A172 (cell line): ENCODE measurements at places on chromosomes 3 and 15. TPM values are rescaled to one million over a fixed set of nuclear protein-coding genes. Genes with fewer than 3 reads are reported as not detected.
A peak's percentile ranks its signal among the peaks of the same experiment; 100 is the strongest.

- DNase-seq, result peak; percentile 85
These were observed 637.2 kb downstream of the NTRK3 start for GRCh38 chr15:87619161-87619960.

DNA sequence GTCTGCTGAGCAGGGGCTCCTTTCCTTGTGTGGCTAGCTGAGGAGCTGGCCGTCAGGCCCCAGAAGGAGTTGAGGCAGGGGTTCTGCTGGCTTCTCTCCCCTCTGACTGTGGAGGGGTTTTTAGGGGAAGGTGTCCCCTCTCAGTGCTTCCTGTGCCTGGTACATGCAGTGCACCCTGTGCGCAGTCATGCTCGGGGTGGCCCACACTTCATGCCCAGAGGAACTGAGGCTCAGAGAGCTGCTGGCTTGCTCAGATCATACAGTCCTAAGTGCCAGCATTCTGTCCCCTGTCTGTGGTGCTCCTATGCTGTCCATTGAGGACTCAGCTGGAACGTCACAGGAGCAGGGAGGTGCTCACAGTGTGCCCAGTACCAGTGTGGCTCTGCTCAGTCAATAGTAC lies 67.9 kb upstream of the PLXNA1 start:
- no peak for DNase-seq

DNA sequence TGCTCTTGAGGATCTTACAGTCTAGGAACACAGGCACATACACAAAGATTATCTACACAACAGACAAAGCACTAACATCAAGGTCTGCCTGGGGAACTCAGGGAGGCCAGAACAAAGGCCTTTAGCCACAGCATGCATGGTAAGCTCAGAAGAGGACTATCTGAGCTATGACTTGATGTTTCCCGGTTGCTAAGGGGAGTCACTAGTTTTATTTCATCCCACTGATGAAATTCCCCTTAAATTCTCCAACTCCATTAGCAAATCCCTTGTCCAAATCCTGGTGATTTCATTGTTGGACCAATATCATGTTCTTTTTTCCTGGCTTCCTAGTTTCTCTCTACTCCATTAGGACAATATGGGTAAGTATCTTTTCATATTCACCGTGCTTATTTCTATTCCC lies 23.3 kb downstream of the FBN1 start:
- no peak for DNase-seq

- no peak for DNase-seq
These were observed 83.3 kb downstream of the IGF2BP2 start for GRCh38 chr3:185741586-185741985.

DNA sequence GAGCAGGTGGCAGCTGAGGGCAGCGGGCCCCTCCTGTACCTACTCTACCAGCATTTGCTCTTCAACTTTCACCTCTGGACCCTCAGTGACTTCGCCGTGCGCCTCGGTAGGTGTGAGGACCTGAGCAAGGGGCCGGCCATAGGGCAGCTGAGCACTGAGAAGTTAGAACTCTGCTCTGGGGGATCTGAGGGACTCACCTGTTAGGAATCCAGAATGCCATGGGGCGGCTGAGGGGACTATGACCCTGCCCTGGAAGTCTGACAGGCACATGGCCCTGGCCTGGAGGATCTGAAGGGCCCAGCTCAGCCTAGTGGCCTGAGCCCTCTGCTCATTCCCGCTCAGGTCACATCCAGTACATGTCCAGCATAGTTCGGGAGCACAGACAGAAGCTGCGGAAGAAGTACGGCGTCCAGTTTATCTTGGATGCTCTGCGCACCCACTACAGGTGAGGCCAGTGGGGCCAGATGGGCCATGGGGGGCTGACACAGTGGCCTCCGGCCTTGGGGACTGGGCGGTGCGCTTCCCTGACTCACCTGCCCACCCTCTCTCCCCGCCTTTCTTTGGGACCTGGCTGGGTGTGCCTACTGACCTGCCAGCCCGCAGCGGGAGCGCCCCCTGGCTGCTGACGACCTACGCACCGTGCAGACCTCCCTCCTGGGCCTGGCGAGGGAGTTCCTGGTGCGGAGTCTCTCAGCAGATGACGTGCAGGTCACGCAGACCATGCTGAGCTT lies 18.8 kb downstream of the NBEAL2 start:
- no peak for DNase-seq

GRCh38 chr3:155742349-155742965 lies 2.4 kb downstream of the PLCH1 start:
- DNase-seq, result no peak

DNA sequence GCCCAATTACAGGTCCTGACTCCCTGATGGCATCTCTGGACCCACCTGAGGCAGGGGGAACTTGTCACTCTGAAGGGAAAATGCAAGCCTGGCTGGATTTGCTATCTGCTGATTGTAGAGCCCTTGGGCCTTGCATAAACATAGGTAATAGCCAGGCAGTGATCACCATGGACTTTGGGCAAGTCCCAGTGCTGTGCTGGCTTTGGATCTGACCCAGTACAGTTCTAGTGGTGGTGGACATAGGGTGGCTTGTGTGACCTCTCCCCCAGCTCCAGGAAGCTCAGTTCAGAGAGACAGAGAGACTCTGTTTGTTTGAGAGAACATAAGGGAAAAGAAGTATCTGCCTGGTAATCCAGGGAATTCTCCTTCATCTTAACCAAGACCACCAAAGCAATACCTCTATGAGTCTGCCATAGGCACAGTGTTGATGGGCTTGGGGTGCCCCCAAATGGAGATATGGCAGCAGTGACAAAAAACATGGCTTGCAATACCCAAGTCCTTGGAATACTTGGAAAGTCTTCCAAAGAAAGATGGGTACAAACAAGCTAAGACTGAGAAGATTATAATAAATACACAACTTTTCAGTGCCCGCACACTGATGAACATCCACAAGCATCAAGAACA lies 348.5 kb downstream of the PYDC2 start:
- DNase-seq, result peak; percentile 5

GRCh38 chr3:88984256-88984655 lies 123.2 kb upstream of the EPHA3 start:
- DNase-seq, result no peak

GRCh38 chr15:66566963-66567531 lies 1.2 kb upstream of the LCTL start:
- DNase-seq, result peak; percentile 54

DNA sequence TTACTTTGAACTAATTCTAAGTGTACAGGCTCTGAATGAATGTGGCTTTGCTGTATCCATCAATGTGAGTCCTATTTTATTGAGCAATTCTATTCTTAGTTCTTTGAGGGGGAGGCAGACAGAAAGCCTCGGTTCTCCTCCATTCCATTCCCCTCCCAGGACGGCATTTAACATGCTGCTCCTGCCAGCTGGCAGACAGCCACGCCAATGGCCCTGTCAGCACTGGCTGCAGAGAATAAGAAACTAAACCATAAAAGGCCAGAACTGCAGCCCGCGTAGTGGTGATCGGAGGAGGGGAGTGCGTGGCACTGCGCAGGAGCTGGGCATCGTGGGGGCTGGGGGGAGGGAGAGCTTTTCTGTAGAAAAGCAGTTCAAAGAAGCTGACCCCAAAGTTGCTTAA lies 76.0 kb upstream of the HACD2 start:
- DNase-seq, result peak; percentile 65

DNA sequence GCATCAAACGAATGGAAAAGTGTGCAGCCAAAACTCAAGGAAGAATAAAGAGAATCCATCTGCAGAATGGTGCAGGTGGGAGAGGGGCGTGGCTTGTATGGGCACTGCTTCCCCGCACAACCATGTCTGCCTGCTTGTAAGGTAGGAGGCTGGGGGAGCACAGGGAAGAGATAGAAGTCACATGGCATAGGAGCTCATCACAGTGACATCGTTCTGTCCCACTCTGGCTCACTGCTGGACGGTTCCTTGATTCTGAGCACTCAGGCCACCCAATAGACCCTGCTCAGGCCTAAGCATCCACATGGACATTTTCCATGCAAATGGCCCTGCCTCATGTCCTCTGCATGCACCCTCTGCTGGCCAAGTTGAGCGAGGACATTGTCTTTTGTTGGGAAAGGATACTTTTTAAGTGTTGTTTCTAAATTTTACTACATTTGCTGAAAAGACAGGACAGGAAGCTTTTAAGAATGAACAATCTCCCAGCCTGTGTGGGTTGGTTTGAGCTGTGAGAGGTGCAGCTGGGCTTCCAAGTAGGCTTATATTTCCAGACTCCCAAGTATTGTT lies 3.1 kb downstream of the MYLK start:
- peak; percentile 49 for DNase-seq

DNA sequence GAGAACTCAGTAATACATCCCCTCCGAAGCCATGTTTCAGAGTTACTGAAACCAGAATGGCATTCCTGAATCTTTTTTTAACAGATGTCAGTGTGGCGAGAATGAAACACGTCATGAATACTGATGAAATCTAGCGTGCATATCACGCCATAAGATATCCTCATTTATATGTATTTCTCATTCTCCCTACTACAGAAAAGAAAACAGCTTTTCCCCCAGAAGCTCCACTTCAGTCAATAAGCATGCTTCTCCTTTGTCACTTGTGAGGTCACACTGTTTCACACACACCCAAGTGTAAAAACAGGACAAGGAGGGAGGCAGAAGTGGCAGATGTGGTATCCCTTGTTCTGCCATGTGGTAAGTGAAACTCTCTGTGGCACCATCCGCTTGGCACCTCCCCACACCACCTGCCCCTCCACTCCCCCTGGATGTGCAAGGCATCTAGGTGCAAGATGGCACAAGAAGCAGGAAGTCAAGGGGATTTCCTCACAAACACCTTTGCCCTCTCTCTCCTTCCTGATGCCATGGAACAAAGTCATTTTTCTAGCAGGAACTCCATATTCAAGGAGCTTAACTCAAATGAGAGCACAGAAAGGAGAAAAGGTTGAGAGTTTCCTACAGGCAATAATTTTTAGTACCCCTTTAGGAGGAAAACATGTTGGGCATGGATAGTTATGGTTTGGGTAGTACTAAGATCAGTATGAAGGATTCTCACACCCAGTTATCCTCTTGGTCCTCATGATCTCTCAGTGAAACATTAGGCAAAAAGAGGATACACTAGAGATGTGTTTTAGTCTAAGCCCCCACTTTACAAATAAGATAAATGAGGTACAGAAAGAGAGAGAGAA lies 47.5 kb upstream of the FRMD4B start:
- no peak for DNase-seq

DNA sequence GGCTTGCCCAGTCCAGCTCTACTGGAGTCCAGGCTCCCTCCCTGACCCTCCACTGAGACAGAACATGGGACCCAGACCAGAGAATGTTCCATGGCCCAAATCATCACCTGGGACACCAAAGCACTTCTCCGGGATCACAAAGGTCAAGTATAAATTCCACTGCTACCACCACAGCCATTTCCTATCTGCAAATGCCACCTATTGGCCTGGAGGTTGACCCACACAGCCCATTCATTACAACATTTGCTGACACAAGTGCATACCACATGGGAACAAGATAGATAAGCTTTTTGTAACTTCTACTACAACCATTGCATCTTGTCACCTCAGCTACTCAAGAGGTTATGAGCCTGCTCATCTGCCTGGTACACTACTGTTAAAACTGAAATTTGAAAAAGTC lies 126.8 kb upstream of the NECTIN3 start:
- no peak for DNase-seq

GRCh38 chr3:10395196-10395595 lies 74.3 kb upstream of the SEC13 start:
- DNase-seq, result no peak

- no peak for DNase-seq
These were observed at the start of gene ESYT3 for GRCh38 chr3:138434276-138434874. Gene ESYT3, plus strand, starts transcription at chr3:138434616. Its CDS starts 183 bp downstream, at chr3:138434799.

DNA sequence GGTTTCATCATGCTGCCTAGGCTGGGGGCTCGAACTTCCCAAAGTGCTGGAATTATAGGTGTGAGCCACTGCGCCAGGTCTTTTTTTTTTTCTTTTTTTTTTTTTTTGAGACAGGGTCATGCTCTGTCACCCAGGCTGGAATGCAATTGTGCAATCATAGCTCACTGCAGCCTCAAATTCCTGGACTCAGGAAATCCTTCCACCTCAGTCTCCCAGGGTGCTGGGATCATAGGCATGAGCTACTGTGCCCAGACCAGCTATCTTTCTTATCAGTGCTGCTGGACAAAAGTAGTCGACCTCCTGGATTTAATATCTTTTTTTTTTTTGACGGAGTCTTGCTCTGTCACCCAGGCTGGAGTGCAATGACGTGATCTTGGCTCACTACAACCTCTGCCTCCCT lies 60.8 kb downstream of the TFDP2 start:
- DNase-seq, result peak; percentile 64

DNA sequence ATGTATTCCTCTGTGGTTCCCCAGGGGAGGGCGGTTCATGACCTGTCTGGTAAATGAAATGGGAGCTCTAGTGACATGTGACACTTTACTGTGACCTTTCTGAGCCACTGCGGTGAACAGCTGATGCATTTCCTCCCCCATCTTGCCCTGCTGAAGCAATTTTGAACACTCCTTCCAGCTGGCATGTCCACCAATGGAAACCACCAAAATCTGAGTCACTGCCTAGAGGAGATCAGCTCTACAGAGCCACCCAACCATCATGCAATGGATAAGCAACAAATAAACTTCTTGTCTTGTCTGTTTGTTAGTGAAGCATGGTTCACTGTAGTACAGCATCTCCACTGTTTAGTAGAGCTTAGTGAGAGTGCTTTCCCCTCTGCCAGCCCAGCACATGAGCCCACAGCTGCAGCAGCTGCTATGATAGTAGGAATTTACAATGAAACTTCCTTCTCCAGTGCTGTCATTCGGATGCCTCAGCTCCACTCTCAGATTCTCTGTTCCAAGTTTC lies 479.4 kb downstream of the NTRK3 start:
- DNase-seq, result peak; percentile 76

DNA sequence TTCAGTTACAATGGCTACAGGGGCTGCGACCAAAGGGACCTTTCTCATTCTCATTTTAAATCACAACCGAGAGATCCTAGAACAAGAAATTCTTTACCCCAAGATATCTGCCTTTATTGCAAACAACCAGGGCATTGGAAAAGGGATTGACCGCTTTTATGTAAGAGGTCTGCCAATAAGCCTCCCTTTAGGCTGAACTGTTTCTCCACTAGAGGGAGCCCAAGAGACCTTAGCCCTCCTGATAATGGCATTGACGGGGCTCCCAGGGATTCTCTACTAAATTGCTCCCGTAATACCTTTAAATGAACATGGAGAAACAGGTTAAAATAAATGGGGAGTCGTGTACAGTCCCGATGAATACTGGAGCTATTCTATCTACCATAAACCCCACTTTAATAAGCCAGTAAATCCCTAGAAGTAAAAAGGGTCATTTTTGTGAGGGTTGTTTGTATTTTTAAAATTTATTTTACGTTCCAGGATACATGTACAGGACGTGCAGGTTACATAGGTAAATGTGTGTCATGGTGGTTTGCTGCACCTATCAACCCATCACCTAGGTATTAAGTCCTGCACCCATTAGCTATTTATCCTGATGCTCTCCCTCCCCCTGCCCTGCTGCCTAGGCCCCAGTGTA lies 7.5 kb upstream of the IGSF10 start:
- DNase-seq, result peak; percentile 80

DNA sequence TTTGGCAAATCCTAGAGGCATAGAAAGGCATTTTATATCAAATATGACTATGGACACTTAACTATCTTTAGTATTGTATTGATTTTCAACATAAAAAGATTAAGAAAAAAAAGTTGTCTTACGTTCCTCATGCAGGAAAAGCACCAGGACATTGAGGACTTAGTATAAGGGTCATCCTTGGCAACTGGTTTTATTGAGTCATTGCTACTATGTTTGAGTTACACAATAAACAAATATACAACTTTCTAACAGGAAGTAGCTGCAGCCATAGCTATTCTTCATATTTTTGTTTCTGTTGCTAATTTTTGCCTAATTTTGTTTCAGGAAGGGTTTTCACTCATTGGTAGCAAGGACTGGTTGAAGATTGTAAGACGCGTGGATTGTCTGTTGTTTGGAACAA lies 93.0 kb downstream of the NPTN start:
- DNase-seq, result no peak

The FMN1 gene
- total RNA-seq, result 0.36 and 0.95 TPM in 2 replicates

The PAQR5 gene
- total RNA-seq, result 5.3 and 9.2 TPM in 2 replicates

The OCA2 gene
- total RNA-seq, result not detected in 2 replicates

The TPM1 gene
- 666 and 678 TPM in 2 replicates for total RNA-seq

The C3orf62 gene
- 0.41 and 0.67 TPM in 2 replicates for total RNA-seq
